ENCODE measurements at places on chromosomes 7 and 10. TPM values are rescaled to one million over a fixed set of nuclear protein-coding genes. Genes with fewer than 3 reads are reported as not detected.
A peak's percentile ranks its signal among the peaks of the same experiment; 100 is the strongest.

ABCF2 gene
- 19.1 TPM for polyA plus RNA-seq

DNA sequence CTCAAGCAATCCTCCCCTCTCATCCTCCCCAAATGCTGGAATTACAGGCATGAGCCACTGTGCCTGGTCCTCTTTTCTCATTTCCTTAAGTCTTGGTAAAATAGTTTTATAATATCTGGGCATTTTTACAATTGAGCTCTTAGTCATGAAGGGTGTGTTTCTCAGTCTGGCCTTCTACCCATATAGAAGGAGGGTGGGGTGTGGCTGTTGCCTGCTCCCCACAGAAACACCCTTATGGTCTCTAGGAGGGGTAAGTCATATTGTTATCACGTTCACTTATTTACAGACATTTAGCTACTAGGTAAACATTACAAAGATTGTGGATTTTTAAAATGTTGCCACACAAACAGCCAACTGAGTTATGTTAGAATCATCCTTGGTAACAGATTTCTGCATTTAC lies 6.7 kb upstream of the OTUD1 start:
- H3K4me3 ChIP-seq = no peak overlapping the region
- H3K36me3 ChIP-seq = no peaks in the 10 kb centered on the region
- DNase-seq = no peak
- H3K4me1 ChIP-seq = no peaks in the 10 kb centered on the region
- H3K27me3 ChIP-seq = no peaks in the 10 kb centered on the region
- H3K27ac ChIP-seq = no peak overlapping the region

- no peaks in the 10 kb centered on the region for H3K36me3 ChIP-seq
- H3K27ac ChIP-seq = no peak overlapping the region
- no peaks in the 10 kb centered on the region for H3K27me3 ChIP-seq
- peak; percentile 8 for DNase-seq
These were observed 2.8 kb downstream of the RBM17 start for GRCh38 chr10:6091630-6092029.

SEC61G gene
- 198 TPM for polyA plus RNA-seq

DNA sequence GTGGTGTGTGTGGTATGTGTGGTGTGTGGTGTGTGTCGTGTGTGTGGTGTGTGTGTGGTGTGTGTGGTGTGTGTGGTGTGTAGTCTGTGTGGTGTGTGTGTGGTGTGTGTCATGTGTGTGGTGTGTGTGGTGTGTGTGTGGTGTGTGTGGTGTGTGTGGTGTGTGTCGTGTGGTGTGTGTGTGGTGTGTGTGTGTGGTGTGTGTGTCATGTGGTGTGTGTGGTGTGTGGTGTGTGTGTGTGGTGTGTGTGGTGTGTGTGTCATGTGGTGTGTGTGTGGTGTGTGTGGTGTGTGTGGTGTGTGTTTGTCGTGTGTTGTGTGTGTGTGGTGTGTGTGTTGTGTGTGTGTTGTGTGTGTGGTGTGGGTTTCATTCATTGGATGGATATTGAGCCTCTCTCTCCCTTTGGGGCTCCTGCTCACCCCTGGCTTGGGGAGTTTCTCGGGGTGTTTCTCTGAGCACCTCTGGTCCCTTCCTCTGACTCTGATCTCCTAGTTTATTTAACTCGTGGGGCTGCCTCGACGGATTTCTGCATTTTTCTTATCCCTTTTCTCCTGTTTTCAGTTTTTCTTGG lies 145.8 kb downstream of the DNAJB6 start:
- H3K27me3 ChIP-seq = no peaks in the 10 kb centered on the region
- H3K4me1 ChIP-seq = no peaks in the 10 kb centered on the region
- no peak overlapping the region for H3K4me3 ChIP-seq
- no peak overlapping the region for H3K27ac ChIP-seq
- DNase-seq = no peak

CC2D2B gene
- polyA plus RNA-seq = 1.2 TPM

DNA sequence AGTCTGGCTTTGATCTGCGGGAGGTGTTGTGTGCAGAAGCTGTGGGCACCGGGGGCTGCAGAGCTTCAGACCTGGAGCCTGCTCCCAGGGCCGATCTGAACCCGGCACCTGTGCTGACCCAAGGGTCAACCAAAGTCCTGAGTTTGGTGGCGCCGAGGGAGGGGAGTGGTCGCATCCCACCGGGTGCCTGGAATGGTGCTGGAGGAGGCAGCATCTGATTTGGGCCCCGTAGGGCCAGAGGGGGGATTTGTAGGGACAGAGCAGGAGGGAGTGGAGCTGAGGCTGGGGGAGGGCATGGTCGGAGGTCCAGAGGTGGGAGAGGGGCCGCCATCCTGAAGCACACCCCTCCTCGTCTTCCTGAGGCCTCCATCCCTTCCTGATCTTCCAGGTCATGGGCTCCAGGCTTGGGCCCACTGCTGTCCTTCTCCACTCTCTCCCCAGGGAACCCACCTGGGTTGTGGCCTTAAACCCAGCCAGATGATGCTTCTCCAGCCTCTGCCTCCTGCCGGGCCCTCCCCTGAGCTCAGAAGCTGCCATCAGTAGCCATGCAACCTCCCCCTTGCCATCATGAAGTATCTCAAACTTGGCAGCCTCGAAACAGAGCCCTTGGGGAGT lies 112.9 kb downstream of the LHPP start:
- DNase-seq = no peak
- no peak overlapping the region for H3K27ac ChIP-seq
- H3K4me3 ChIP-seq = no peak overlapping the region
- no peaks in the 10 kb centered on the region for H3K36me3 ChIP-seq
- H3K27me3 ChIP-seq = no peaks in the 10 kb centered on the region

AKR1C3 gene
- 4.1 TPM for polyA plus RNA-seq

- no peak overlapping the region for H3K4me3 ChIP-seq
- H3K4me1 ChIP-seq = no peaks in the 10 kb centered on the region
- H3K27me3 ChIP-seq = peaks cover 7% of the 10 kb centered on the region
These were observed 25.3 kb downstream of the HK1 start for GRCh38 chr10:69303632-69304051.

PTF1A gene
- not detected for polyA plus RNA-seq

DNA sequence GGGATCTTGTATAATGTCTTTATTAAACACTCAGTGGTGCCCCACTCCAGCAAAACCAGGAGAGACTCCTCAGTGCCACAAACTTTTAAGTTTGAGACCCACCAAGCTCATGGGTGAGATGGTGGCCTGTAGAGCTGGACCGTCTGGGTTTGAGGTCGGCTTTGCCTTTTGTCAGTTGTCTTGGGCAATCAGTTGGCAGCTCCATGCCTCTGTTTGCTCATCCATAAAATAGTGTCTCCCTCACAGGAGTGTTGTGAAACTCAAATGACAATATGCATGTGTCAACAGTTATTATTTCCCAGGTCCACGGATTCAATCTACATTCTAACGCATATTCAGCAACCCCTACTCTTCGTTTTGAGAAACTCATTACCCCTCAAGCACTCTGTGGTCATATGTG lies 367.8 kb upstream of the C7orf33 start:
- DNase-seq = no peak
- no peaks in the 10 kb centered on the region for H3K4me1 ChIP-seq

- H3K36me3 ChIP-seq = no peaks in the 10 kb centered on the region
- DNase-seq = peak; percentile 5
- no peak overlapping the region for H3K27ac ChIP-seq
- H3K4me1 ChIP-seq = no peaks in the 10 kb centered on the region
These were observed 274.4 kb downstream of the NEBL start for GRCh38 chr10:20622531-20623211.

SVIL gene
- 42.2 TPM for polyA plus RNA-seq

- H3K27me3 ChIP-seq = peaks cover 21% of the 10 kb centered on the region
- DNase-seq = no peak
- H3K27ac ChIP-seq = no peak overlapping the region
These were observed 123.4 kb upstream of the ZNF92 start for GRCh38 chr7:65250216-65250615.

DNA sequence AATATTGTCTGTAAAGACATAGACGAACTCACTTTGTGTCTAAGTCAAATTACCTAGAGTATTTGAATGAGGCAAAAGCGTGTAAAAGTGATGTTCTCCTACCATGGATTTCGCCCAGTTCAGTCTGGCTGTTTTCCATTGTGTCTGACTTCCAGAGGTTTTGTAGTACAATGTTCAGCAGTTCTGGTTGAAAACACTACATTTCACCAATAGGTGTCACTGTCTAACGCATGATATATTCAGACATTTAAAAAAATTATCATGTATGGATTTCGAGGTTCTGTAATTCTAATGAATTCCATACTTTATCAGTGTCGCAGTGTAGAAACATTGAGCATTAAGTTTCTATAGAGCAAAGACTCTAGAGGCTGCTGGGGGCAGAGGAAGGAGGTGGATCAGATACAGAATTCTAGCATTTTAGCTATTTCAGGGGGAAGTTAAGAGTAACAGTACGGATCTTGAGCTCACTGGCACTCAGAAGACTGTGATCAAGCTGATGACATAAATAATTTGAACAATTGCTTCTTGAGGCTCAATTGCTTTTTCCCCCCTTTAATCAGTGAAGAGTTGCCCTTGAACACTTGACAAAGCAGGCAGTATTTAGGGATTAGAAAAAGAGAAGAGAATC lies 196.9 kb upstream of the RHOBTB1 start:
- H3K4me1 ChIP-seq = no peaks in the 10 kb centered on the region
- peak; percentile 46 for DNase-seq
- no peaks in the 10 kb centered on the region for H3K36me3 ChIP-seq
- no peaks in the 10 kb centered on the region for H3K27me3 ChIP-seq
- no peak overlapping the region for H3K4me3 ChIP-seq

FAM25G gene
- polyA plus RNA-seq = not detected

GRCh38 chr7:125661-126060 lies 66.7 kb upstream of the FAM20C start:
- H3K4me3 ChIP-seq = no peak overlapping the region
- H3K36me3 ChIP-seq = no peaks in the 10 kb centered on the region
- H3K27ac ChIP-seq = no peak overlapping the region

GRCh38 chr7:1193593-1194424 lies 33.8 kb upstream of the ZFAND2A start:
- DNase-seq = no peak
- H3K36me3 ChIP-seq = no peaks in the 10 kb centered on the region
- H3K27ac ChIP-seq = no peak overlapping the region
- H3K4me3 ChIP-seq = no peak overlapping the region
- H3K27me3 ChIP-seq = peaks cover 40% of the 10 kb centered on the region

BTBD16 gene
- polyA plus RNA-seq = 0.79 TPM

SPDYE9 gene
- polyA plus RNA-seq = 0.37 TPM

GRCh38 chr7:151822541-151823181 lies 54.3 kb downstream of the PRKAG2 start:
- H3K4me1 ChIP-seq = peaks cover 65% of the 10 kb centered on the region
- H3K4me3 ChIP-seq = no peak overlapping the region
- peak overlapping the region; percentile 98 for H3K27ac ChIP-seq

GRCh38 chr7:80662252-80662651 lies 23.8 kb downstream of the CD36 start:
- DNase-seq = no peak
- H3K36me3 ChIP-seq = no peaks in the 10 kb centered on the region
- no peaks in the 10 kb centered on the region for H3K4me1 ChIP-seq
- no peaks in the 10 kb centered on the region for H3K27me3 ChIP-seq
- H3K4me3 ChIP-seq = no peak overlapping the region
- H3K27ac ChIP-seq = no peak overlapping the region

RNF148 gene
- 0.12 TPM for polyA plus RNA-seq

DNA sequence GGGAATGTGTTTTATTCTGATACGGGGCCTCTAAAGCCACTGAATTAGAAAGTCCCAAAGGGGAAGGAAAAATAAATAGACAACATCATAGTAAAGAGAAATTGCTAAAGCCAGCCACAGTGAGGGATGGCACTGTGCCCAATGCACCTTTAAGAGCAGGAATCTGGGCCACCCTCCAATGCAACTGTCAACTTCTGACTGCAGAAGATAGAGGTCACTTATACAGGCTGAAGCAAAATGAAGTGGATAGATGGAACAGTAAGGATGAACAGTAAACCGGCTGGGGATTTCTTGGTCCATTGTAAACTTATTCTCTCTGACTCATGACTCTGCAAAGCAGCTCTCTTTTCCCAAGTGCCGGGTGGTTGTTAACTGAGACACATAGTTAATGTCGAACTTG lies 54.0 kb upstream of the KCNIP2 start:
- H3K27ac ChIP-seq = no peak overlapping the region
- no peaks in the 10 kb centered on the region for H3K27me3 ChIP-seq
- no peaks in the 10 kb centered on the region for H3K4me1 ChIP-seq
- DNase-seq = no peak
- H3K4me3 ChIP-seq = no peak overlapping the region

GRCh38 chr7:96187735-96188134 lies 134.2 kb downstream of the SLC25A13 start:
- peaks cover 52% of the 10 kb centered on the region for H3K36me3 ChIP-seq
- no peak overlapping the region for H3K4me3 ChIP-seq
- no peak for DNase-seq
- H3K27ac ChIP-seq = no peak overlapping the region
- no peaks in the 10 kb centered on the region for H3K4me1 ChIP-seq

GRCh38 chr7:100641860-100642533 lies 645 bp upstream of the TFR2 start:
- H3K27me3 ChIP-seq = peaks cover 5% of the 10 kb centered on the region
- H3K36me3 ChIP-seq = no peaks in the 10 kb centered on the region
- H3K4me1 ChIP-seq = peaks cover 15% of the 10 kb centered on the region

DNA sequence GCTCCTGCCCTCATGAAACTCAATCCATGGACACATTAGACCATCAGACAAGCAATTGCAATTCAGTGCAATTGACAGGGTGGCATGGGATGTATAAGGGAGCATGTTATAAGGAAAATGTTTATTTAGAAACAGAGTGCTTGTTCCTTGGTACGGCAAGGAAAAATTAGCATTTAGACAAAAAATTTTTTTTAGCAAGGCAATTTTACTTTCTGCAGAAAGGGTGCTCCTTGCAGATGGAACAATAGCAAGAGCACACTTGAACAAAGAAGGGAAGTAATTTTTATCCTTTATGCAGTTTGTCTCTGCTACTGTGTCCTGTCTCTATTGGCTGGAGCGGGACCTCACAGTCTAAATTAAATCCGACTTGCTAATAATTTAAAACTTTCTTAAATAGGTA lies 6.2 kb upstream of the BAG3 start:
- H3K4me1 ChIP-seq = peaks cover 6% of the 10 kb centered on the region
- H3K27ac ChIP-seq = no peak overlapping the region
- no peaks in the 10 kb centered on the region for H3K36me3 ChIP-seq

DNA sequence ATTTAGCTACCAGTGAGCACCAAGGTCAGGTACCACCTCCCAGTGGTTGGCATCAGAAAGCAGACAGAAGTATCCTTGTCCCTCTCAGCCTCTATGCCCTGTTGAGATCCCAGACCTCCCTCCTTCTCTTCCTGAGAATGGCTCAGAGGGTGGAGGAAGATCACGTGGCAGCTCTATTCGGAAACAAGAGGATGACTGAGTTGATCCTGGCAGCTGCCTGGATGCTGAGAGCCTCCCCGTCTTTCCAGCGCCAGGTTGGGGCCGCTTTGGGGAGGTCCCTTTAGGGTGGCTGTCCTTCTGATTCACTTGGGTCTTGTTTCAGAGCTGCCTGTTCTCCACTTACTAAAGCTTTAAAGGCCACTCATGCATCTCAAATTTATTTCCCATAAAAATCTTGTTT lies 36.9 kb upstream of the NPFFR1 start:
- H3K27me3 ChIP-seq = no peaks in the 10 kb centered on the region
- no peaks in the 10 kb centered on the region for H3K36me3 ChIP-seq
- peaks cover 7% of the 10 kb centered on the region for H3K4me1 ChIP-seq
- H3K4me3 ChIP-seq = no peak overlapping the region

GRCh38 chr7:31761646-31762045 lies 74.6 kb downstream of the PPP1R17 start:
- no peaks in the 10 kb centered on the region for H3K4me1 ChIP-seq
- H3K27me3 ChIP-seq = no peaks in the 10 kb centered on the region
- no peaks in the 10 kb centered on the region for H3K36me3 ChIP-seq
- H3K27ac ChIP-seq = no peak overlapping the region
- DNase-seq = no peak

ECHDC3 gene
- 9.6 TPM for polyA plus RNA-seq

- H3K36me3 ChIP-seq = peaks cover 16% of the 10 kb centered on the region
- DNase-seq = no peak
- no peaks in the 10 kb centered on the region for H3K27me3 ChIP-seq
These were observed 42.8 kb downstream of the NSUN6 start for GRCh38 chr10:18608596-18608995.

OR2A12 gene
- 0.04 TPM for polyA plus RNA-seq
